KBM-7 (cell line): ENCODE measurements at places on chromosomes 16 and 17.

GRCh38 chr17:44925731-44926697 is 10.7 kb upstream of the GFAP start:
- DNase-seq = no peak

DNA sequence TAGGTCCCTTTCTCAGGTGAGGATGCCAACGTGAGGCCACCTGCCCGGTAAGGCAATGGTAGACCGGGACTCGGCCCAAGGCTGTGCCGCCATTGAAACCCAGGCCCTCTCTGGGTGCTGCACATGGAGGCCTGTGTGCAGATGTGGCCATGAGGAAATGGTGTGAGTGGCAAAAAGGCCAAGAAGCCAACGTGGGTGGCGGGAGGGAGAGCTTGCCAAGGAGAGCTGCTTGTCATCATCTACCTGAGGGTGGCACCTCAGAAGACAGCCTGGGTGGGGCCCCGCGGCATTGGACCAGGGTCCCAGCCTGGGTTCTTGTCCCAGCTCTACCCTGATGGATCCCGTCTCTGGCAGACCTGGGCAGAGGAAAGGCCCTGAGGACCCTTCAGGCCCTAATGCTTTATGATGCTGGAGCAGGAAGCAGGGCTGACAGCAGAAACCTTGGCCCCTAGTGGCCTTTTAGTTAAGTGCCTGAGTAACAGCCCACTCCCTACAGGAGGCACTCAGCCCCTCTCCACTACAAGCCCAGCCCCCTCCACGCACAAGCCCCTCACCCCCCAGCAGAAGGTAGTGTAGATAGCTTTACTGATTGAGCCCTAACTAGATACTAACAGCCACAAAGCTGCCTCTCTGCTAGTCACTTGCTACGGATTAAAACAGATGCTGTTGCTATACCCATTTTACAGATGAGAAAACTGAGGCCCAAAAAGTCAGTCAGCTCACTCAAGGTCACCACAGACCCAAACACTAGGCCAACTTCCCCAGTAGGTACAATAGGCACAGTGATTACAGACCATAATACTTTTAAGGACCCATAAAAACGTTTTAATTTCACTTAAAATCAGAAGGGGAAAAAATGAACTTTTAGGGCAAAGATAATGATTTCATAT is 26.2 kb upstream of the KIFC3 start:
- DNase-seq = no peak

DNA sequence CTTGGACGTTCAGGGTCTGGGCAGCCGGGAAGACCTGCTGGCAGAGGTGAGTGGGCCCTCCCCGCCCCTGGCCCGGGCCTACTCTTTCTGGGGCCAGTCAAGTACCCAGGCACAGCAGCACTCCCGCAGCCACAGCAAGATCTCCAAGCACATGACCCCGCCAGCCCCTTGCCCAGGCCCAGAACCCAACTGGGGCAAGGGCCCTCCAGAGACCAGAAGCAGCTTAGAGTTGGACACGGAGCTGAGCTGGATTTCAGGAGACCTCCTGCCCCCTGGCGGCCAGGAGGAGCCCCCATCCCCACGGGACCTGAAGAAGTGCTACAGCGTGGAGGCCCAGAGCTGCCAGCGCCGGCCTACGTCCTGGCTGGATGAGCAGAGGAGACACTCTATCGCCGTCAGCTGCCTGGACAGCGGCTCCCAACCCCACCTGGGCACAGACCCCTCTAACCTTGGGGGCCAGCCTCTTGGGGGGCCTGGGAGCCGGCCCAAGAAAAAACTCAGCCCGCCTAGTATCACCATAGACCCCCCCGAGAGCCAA is 8.6 kb upstream of the ABCC3 start:
- DNase-seq = peak; percentile 84

DNA sequence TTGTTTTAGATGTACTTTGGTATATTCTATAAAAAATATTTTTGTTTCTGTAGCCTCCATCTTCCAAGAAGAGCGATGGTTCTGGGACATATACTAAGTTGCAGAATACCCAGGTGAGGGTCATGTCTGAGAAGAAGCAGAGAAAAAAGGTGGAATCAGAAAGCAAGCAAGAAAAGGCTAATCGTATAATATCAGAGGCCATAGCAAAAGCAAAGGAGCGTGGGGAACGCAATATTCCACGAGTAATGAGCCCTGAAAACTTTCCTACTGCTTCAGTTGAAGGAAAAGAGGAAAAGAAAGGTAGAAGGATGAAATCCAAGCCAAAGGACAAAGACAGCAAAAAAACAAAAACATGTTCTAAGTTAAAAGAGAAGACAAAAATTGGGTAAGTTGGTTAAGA is 154.6 kb downstream of the CHD9 start:
- no peak for DNase-seq

DNA sequence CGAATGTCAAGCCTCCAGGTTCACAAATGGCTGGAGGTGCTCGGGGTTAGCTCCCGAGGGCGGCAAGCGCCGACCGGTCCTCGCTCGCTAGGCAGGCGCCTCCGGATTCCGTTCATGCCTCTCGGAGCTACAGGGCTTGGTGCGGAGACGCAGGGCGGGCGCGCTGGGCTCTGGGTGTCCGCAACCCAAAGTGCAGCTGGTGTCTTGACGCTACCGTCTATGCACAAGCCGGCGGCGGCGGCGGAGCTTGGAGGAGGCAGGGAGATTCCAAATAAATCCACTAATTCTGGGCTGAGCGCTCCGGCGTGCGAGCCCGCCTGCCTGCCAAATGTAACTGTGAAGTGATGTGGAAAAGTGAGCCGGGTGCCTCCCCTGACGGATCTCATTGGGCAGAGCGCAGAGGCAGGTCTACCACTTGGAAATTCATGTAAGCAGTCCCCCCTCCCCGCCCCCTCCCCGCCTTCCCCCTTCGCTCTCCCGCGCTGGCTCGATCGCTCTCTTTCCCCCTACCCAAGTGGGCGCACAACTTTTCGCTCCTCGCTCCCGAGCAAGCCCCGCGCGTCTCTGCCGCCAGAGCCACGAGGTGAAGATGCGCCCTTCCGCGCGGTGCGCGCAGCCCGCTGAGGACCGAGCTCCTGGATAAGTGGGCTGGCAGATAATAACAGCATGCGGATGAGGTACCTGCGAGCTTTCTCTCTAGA is at the start of gene CDH8:
Gene CDH8, minus strand, starts transcription at position 338 of the 701 bp plus-strand sequence. CDS start 15,035 bp downstream, outside the sequence.
- no peak for DNase-seq

GRCh38 chr17:2063261-2064146 is 8.6 kb downstream of the HIC1 start:
- no peak for DNase-seq

DNA sequence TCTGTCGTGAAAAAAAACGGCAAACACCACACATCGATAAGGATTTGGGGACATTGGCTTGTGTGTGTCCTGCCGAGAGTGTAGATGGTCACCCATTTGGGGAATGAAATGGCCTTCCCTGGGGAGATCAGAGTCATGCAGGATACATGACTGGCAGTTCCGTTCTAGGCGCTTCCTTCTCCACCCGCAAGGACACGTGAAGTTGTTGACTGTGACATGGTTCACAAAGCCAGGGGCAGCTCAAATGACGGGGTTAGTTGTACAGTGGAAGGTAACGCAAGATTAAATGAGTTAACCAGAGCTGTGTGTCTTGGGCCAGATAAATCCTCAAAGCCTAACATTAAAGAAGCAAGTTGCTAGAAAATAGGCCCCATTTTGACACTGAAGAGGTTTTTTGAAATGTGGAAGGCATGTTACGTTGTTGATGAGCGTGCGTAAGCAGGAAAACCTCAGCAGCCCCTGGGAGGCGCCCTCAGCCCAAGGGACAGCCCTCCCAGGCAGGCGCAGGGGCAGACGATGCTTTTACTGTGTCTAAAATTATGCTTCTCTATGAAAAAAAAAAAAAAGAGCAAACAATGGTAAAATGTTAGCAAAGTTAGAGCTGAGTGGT is 35.9 kb upstream of the CHMP6 start:
- no peak for DNase-seq

DNA sequence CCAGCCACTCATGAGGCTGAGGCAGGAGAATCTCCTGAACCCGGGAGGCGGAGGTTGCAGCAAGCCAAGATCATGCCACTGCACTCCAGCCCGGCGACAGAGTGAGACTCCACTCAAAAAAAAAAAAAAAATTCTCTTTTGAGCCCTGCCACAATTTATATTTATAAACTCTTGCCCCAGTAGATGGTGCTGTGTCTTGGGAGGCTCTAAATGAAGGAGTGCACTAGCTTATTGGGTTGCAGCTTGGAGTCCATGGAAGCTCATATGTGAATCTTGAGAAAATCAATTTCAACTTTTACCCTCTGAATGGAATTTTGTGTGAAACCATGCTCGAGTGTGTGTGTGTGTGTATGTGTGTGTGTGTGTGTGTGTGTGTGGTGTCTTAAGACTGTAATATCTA is 420.1 kb downstream of the HS3ST4 start:
- DNase-seq = no peak

DNA sequence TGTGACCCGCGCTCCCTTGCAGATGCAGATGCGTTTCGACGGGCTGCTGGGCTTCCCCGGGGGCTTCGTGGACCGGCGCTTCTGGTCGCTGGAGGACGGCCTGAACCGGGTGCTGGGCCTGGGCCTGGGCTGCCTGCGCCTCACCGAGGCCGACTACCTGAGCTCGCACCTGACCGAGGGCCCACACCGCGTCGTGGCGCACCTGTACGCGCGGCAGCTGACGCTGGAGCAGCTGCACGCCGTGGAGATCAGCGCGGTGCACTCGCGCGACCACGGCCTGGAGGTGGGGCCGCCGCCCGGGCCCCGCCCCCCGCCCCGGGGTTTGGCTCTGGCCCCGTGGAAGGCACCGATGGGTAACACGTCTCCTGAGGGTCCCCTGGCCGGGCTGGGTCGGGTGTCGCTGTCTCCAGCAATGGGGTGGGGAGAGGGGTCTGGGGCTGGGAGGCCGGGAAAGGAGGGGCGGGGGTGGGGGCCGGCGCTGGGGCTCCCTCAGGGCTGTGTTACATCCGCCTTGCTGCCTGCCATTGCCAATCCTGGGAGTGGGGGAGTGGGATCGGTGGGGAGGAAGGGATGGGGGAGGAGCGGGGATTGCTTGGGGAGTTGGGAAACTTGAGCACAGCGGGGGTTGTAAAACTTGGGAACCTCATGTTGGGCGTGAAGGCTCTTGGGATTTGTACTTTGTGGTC is 737 bp downstream of the NUDT16L1 start:
- no peak for DNase-seq

DNA sequence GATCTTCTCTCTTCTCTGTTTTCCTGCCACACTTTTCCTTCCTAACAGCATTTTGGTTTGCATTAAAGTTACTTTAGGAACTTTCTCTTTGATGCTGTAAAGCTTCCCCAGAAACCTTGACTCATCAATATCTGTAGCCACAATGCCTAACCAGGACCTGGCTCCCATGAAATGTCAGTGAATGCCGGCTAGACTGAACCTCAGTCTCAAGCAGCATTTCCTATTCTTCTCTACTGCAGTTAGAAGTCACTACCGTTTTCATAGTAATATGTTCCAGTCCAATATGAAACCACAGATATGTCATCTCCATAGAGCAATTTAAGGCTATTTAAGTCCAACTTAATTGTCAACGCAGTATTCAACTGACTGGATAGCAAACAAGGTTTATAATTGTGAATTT is 28.9 kb downstream of the ITFG1 start:
- DNase-seq = no peak

DNA sequence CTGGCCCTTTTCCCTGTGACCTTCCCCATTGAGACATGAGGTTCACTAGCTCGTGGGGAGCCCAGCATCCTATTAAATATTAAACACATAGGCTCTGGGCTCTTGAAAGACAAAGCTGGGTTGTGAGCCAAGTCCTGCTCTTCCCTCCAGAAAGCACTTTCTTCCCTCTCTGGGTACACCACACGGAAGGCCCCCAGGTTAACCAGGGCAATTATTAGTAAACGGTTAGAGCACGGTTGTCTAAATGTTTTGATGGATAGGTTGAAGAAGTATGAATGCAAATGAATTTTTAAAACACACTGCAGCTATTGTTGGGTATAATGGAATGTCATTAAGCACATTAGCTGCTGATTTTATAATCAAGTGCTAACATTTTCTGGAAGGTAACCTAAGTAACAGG is 32.7 kb upstream of the CDH13 start:
- no peak for DNase-seq

DNA sequence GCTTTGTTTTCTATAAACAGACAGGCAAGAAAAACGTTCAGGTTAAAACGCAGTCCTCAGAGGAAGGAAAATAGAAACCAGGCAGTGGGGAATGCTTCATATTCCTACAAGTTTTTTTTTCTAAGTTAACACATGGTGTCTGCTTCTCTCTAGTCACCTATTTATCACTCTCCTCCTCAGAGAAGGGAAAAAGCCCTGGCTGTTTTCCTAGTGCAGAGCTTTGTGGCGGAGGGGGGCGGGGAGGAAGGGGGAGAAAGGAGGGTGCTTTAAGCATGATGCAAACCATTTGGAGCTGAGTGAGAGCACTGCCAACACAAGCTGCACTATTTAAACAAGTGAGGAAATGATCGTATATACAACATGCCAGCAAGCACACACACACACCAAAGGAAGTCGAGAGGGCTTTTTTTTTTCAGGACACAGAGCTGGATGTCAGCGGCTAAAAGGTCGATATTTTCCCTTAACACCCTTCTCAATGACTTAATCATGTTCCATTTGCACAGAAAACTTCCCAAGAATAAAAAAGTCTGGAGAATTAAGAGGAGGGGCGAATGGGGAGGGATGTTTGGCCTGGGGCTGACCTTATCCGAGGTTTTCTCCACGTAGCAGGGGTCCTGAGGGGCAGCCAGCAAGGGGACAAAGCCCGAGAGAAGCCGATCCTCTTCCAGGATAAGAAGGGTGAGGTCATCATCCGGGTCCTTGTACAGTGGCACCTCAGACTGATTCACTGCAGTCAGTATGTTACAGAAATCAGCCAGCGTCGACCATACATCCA is 117.4 kb downstream of the HIC1 start:
- DNase-seq = no peak

GRCh38 chr17:17141860-17142552 is 64.1 kb downstream of the PLD6 start:
- DNase-seq = peak; percentile 50

- peak; percentile 87 for DNase-seq
These were observed 33.9 kb downstream of the CHP2 start for GRCh38 chr16:23788685-23789084.

DNA sequence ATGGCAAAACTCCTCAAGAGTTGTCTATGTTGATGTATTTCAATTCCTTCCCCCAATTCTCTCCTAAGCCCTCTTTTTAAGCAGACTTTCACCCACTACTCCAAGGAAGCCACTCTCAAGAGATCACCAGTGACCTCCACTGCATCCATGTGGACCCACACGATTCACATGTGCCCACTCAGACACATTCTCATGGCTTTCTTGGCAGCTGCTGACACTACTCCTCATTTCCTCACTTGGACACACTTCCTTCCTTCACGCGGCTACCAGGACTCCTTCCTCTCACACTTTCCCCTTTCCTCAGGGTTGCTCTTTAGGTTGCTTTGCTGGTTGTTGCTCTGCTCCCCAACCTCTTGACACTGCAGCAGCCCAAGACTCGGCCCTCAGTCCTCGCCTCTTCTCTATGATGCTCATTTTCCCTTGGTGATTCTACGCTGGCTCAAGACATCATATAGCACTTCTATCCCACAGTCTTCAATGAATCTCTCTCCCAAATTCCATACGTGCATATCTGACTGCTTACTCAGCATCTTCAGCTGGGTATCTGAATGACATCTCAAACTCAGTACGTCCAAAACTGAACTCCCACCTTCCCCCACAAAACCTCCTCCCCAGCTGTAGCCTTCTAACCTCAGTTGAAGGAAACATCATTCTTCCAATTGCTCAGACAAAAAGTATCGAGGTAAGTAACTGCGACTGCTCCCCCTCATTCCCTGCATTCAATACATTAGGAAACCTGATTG is 28.2 kb downstream of the HELZ start:
- DNase-seq = no peak

- DNase-seq = no peak
These were observed 4.8 kb downstream of the SREBF1 start for GRCh38 chr17:17832032-17832363.
